Stimulated activated CD4-positive, alpha-beta T cell treated with anti-CD3 and anti-CD28 coated beads, Interleukin-1b, Interleukin-23, amount 100 ng/mL, for 1 hour (primary cell): ENCODE measurements at places on chromosomes 13 and 19.

- no peak for DNase-seq
These were observed 9.2 kb downstream of the ZNF536 start for GRCh38 chr19:30381366-30381765.

GRCh38 chr19:13795595-13796300, 505 bp downstream of the ZSWIM4 start:
- no peak for DNase-seq

- no peak for DNase-seq
These were observed 3.3 kb downstream of the MTIF3 start for GRCh38 chr13:27446986-27447583.

GRCh38 chr13:103815619-103816018, 749.4 kb upstream of the SLC10A2 start:
- DNase-seq, result no peak

DNA sequence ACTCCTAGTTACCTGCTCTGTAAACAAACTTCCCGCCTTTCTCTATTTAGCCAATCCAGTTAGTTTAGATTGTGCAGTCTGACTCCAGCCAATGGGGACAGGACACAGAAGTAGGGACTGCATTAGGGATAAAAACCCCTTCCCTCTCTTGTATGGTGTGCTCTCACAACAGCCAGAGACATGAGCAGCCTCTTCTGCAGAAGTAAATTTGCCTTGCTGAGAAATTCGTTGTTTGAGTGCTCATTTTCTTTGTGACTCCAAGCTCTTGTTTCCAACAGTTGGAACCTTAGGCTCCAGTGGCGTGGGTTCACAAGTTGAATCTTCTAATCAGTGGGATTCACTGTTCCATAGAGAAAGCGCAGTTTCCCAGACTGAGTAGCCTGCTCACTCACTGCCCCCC, 66.1 kb downstream of the ZNF93 start:
- DNase-seq, result no peak

DNA sequence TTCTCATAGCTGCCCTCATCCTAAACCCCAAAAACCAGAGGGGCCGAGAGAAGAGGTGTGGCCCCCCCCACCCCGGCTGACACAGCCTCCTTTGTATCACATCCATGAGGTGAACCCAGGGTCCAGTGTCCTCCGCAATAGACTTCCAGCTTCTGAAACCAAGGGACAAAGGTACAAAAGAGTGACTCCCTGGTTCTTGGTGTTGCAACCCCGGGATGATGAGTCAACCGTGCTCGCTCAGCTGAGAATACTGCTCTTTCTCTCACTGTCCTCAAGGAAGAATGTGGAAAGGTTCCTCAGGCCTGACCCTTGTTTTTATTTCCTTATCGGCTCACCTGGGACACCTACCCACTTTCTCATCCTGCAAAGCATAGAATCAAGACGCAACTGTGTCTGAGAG, 5.5 kb downstream of the SLC15A1 start:
- no peak for DNase-seq

DNA sequence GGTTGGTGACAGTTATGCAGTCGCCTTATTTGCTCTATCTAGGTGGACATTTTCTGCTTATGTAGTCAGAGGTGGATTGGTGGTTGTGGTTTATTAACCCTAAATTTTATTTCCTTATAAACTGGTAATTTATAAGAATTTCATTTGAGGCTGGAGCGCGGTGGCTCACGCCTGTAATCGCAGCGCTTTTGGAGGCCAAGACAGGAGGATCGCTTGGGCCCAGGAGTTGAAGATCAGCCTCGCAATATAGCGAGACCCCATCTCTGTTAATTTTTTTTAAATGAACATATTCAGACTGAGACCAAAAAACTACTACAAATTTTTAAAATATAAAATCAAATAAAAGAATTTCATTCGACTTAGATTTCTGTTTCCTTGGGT, 810 bp downstream of the ZNF627 start:
- no peak for DNase-seq

DNA sequence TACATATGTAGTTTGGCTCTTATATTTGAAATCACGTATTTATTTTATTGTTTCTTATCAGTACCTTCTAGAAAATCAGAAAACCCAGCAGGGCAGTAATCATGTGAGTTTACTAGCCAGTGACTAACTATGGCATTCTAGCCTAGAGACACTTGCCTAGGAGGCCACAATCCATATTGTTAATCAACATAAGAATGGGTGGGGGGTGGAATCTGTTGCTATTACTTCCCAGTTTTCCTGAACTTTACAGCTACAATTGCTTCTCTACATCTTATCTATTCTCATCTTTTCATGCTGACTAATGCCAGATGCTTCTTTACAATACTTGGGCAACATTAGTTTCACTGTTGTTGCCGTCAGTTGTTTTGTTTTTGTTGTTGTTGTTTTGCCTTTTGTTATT, 18.7 kb upstream of the ATXN8OS start:
- no peak for DNase-seq

GRCh38 chr19:1860042-1860775, 3.2 kb downstream of the KLF16 start:
- no peak for DNase-seq

GRCh38 chr19:47650700-47651099, 41.8 kb downstream of the BICRA start:
- DNase-seq, result no peak

- DNase-seq, result no peak
These were observed 92.8 kb upstream of the TPP2 start for GRCh38 chr13:102504002-102504401.
